Hematopoietic multipotent progenitor cell treated with erythropoietin and hydrocortisone succinate and interleukin-3 and kit ligand, for 4 days (in vitro differentiated cells): ENCODE measurements at places on chromosomes 1 and 21.

- DNase-seq = peak; percentile 62
These were observed 150.0 kb downstream of the CASZ1 start for GRCh38 chr1:10646347-10646861.

DNA sequence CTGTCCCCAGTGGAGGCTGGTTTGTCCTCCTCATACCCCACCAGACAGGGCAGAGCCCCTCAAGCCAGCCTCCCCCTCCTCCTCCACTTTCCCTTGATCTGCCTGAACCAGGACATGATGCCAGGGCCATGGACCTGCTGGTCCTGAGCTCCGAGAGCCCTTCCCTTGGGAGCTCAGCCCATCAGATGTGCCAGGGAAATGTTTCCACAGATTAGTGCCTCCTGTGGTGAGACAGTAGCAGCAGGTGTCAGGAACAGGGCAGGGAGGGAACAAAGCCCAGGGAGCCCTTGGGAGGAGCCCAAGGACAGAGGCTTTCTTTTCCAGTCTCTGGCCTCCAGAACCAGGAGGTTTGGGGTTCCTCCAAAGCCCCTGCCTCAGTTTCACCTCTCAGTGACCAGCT, 14.6 kb upstream of the SLC41A1 start:
- DNase-seq = no peak

GRCh38 chr1:25468033-25468432, 37.3 kb downstream of the MACO1 start:
- DNase-seq = peak; percentile 69

GRCh38 chr1:155050560-155051341, at the start of gene ADAM15:
ADAM15 (plus strand) TSS chr1:155051316; CDS start chr1:155051387, 71 bp downstream.
- peak; percentile 88 for DNase-seq

DNA sequence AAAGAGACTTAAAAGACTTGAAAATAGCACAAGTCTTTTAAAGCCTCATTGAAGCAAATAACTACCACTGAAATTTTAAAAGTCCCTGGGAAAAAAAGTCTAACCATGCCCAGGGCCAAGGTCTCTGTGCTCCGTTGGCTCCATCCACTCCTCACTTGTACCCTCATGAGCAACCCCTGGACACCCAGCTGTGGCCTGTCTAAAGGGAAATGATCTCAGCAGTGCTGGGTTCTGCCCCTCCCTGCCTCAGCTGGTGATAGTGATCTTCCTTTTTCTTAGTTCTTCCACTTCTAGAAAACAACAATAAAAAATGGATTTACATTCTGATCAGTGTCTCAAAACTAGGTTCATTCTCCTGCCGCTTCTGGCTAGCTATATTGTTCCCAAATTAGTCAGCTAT, 423.5 kb upstream of the ADAMTS5 start:
- no peak for DNase-seq

DNA sequence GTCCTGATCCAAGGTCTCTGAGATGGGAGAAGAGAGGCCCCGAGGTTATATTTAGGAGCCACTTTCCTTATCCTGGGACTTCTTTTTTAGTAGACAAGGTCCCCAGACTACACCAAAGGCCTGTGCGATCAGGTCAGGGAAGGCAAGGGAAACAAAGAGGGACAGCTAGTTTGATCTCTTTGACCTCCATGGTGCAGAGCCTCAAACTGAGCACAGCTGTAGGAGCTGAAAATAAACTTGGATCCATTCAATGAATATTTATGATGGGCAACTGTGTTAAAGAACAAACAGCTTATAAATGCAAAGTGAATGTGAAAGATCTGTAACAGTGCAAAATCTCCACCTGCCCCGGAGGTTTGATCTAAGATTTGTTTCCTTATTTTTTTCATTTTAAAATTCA, 256.6 kb downstream of the DYRK1A start:
- no peak for DNase-seq

GRCh38 chr1:3460672-3461131, 6.2 kb downstream of the ARHGEF16 start:
- no peak for DNase-seq

DNA sequence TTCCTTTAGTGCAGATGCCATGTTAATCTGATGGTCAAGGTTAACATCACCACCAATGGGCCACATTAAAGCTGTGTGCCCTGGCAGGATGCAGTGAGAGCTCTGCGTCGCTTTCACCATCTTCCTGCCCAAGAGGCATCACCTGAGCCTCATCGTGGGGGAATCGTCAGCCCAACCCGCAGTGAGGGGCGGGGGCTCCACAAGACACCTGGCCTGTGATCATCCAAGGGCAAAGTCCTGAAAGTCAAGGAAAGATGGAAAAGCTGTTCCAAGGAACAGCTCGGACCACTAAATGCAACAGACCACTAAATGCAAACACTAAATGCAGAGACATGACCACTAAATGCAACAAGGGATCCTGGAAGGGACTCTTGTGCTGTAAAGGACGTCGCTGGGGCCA, 49.9 kb downstream of the WDR4 start:
- DNase-seq = no peak

- no peak for DNase-seq
These were observed 52.0 kb downstream of the FOXJ3 start for GRCh38 chr1:42282867-42283583.

DNA sequence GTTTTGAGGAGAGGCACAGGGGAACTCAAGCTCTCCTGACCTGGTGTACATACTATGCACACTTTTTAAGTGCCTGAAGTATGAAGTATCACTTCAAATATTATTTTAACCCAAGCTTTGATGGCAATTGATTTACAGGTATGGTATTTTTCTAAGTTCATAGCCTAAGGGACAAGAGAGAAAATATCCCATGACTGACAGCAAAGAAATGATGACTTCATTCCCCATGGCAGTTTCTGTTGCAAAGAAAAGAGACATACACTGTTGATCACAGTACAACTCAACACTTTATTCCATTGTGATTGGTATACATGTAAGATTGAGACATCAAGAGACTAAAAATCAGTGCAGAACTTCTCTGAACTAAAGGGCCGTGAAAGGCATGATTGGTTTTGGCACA, 41.8 kb upstream of the BCL10 start:
- DNase-seq = no peak

DNA sequence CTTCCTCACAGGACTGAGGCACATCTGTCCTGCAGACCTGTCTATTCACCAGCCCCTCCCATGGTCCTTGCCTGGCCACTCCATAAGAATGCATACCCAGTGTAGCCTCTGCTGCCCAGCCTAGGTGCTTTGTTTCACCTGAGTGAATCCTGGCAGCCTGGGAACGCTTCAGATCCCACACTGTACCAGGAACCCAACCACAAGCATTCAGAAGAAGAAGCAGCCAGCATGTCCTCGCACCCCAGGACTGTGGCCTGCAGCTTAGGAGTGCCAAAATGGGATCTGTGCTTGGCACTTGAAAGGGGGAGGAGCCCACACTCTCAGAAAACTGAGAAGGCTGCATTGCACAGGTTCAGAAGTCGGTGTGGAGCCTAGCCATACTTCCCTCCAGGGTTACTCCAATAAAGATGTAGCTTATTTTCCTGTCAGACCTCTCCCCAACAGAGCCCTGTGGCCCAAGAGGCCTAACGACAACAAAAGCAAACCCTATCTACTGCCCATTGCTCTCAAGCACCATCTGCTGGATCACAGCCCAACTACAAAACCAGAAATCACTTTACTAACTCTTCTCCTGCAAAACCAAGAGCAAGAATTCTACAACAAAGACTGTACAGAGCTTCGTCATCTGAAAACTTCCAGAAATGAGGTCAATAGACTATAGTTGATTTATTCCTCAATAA, 923.1 kb upstream of the NEGR1 start:
- DNase-seq = peak; percentile 8

GRCh38 chr1:226722240-226722900, 16.7 kb downstream of the ITPKB start:
- no peak for DNase-seq

DNA sequence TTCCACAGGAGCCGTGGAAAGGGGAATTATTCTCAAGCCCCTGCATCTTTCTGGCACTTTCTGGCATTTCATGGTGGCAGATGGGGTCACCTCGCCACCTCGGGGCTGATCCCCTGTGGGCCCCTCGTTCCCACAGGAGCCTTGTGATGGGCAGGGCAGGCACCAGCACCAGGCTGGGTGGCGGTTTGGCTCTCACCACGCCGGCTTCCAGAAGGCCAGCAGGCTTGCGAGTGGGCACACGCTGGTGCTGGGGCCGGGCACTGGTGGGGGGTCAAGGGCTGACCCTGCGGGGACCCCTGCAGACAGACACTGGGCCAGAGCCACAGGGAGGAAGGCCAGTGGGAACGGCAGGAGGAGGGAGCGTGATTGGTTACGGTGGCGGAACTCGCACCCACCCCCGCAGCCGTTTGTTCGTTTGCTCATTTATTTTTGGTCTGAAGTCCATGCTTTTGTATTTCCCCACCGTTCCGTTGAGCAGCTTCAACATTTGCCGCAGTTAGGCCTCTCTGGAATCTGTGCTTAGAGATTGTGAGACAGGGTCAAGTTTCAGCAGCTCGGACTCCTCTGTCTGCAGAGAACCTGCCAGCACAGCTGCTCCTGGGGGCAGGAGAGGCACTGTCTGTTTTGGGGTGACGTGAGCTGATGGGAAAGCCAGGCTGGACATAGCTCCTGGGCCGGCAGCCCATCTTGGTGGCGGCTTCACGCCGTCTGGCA, 5.3 kb downstream of the COL18A1 start:
- DNase-seq = no peak

GRCh38 chr1:70205071-70205433, 327 bp downstream of the LRRC40 start:
- DNase-seq = no peak

- DNase-seq = no peak
These were observed 16.1 kb downstream of the COL6A1 start for GRCh38 chr21:45997495-45998275.

DNA sequence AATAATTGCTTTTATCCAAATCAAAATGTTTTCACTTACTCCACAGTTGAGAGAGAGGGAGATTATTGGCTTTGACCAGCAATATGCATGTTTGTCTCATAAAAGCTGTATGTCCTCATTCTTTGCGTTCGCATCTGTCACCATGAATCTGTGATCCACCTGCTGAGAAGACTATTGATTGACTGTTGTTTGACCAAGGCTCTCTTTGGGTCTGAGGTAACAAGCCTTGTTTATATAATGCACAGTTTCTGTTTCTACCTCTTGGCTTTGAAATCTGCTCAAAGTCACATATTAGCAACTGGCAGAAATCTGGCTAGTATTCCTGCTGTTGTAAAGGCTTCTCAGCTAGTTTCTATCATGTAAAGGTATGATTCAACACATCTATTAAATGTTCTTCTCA, 157.0 kb downstream of the LYPLAL1 start:
- DNase-seq = no peak

DNA sequence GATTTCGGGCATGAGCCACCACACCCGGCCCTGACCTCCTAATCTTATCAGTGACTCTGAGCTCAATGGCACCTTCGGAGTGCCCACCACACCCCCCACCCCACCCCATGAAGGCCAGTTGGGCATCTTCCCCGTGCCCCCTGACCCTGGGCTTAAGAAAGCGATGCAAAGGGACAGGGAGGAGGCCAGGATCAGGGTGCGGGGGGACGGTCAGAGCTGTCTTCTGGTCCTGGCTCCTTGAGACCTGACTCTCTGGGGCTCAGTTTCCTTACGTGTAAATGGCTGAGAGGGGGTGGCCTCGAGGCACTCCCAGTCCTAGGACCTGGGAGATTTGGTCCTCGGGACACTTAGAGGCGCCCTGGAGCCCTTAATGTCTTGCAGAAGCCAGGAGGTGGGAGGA, 103.9 kb upstream of the VAMP3 start:
- DNase-seq = no peak

GRCh38 chr1:30855686-30856259, 52.8 kb downstream of the SDC3 start:
- DNase-seq = no peak

GRCh38 chr1:244029124-244029523, 22.0 kb upstream of the ZBTB18 start:
- peak; percentile 22 for DNase-seq

DNA sequence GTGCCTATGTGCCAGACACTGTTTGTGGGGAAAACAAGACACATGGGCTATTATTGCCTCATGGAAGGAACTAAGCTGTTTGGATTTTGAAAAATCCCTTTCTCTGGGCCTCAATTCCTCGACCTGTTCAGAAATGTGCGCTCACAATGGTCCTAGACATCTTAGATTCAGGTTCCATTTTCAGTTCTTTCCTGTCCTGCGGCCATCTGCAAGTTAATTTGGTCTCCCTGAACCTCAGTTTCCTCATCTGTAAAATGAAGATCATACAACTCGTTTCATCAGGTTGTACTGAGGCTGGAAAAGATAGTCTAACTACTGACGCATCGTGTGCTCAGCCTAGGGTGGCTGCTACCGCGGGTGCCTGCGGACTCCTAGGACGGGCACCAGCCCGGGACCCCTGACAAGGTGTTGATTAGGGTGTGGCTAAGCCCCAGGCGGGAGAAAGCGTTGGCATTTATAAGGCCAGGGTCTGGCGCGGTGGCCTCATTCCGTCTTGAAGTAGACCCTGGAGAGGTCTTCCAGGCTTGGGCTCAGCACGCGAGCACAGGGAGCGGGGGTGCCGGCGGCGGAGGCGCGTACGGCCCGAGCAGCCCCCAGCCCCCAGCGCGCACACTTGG, 493 bp upstream of the ELOA start:
- no peak for DNase-seq

GRCh38 chr1:87045761-87046304, 131.4 kb downstream of the HS2ST1 start:
- peak; percentile 83 for DNase-seq

DNA sequence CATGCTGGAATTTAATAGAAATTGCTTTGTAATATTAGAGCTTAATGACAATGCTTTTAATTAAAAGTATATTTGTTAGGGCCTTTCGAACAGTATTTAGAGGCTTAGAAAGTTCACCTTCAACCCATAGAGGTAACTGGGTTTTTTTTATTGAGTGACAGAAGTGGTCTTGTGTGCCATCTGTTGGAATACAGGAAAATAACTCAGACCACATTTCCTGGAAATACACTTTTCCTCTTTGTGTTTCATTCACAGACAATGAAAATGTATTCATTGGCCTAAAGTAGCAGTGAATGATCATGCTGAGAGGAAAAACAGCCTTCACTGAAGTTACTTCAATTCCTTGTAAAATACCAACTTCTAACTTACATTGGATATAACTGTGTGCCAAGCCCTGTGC, 83.6 kb upstream of the L1TD1 start:
- DNase-seq = no peak

- no peak for DNase-seq
These were observed 329.1 kb downstream of the USP25 start for GRCh38 chr21:16058896-16059295.

GRCh38 chr1:211648980-211649934, 26.2 kb downstream of the NEK2 start:
- DNase-seq = no peak

- DNase-seq = no peak
These were observed 98.4 kb upstream of the TNR start for GRCh38 chr1:175841738-175842187.

GRCh38 chr1:164466001-164466421, 93.0 kb upstream of the PBX1 start:
- no peak for DNase-seq
